ENCODE measurements at places on chromosomes 5 and 9. TPM values are rescaled to one million over a fixed set of nuclear protein-coding genes. Genes with fewer than 3 reads are reported as not detected.

SPATA31A3 gene
- polyA plus RNA-seq, result not detected

PTGR1 gene
- 58.4 TPM for polyA plus RNA-seq

FBP2 gene
- polyA plus RNA-seq, result 3.5 TPM

FOXD1 gene
- 0.34 TPM for polyA plus RNA-seq

IL9 gene
- not detected for polyA plus RNA-seq

GLDC gene
- polyA plus RNA-seq, result 0.07 TPM

CA9 gene
- 7.4 TPM for polyA plus RNA-seq

ZNG1C gene
- polyA plus RNA-seq, result 14.1 TPM

SLC22A4 gene
- polyA plus RNA-seq, result 2.0 TPM

GFPT2 gene
- 3.4 TPM for polyA plus RNA-seq

PDE6A gene
- polyA plus RNA-seq, result 0.01 TPM

FAM81B gene
- not detected for polyA plus RNA-seq

SOHLH1 gene
- polyA plus RNA-seq, result not detected

ZDHHC11B gene
- polyA plus RNA-seq, result 2.7 TPM

PPP3R2 gene
- not detected for polyA plus RNA-seq

EFNA5 gene
- polyA plus RNA-seq, result 0.74 TPM

SERF1A gene
- polyA plus RNA-seq, result 1.5 TPM

PCDHGB6 gene
- polyA plus RNA-seq, result 2.4 TPM

CDC14B gene
- 15.7 TPM for polyA plus RNA-seq

GABRA6 gene
- not detected for polyA plus RNA-seq

LCN2 gene
- polyA plus RNA-seq, result 5.9 TPM

BRINP1 gene
- not detected for polyA plus RNA-seq

PTGES gene
- polyA plus RNA-seq, result 13.3 TPM

CCL27 gene
- not detected for polyA plus RNA-seq

GAS1 gene
- polyA plus RNA-seq, result 35.0 TPM

CAMK4 gene
- polyA plus RNA-seq, result 0.43 TPM

CDKN2B-AS1 gene
- not detected for polyA plus RNA-seq

TRPM6 gene
- polyA plus RNA-seq, result 0.22 TPM

FGF1 gene
- 0.75 TPM for polyA plus RNA-seq

OR1J2 gene
- polyA plus RNA-seq, result not detected

GPR150 gene
- polyA plus RNA-seq, result 5.5 TPM

STK32A gene
- 1.9 TPM for polyA plus RNA-seq

GPR21 gene
- polyA plus RNA-seq, result 0.07 TPM

S100Z gene
- polyA plus RNA-seq, result 0.16 TPM

IFNA13 gene
- not detected for polyA plus RNA-seq

NUTM2G gene
- polyA plus RNA-seq, result not detected

GPR151 gene
- not detected for polyA plus RNA-seq

PFN3 gene
- not detected for polyA plus RNA-seq

SHLD3 gene
- 0.75 TPM for polyA plus RNA-seq

CTXN3 gene
- not detected for polyA plus RNA-seq

IL13 gene
- polyA plus RNA-seq, result 1.2 TPM

TCF7 gene
- polyA plus RNA-seq, result 4.7 TPM

COL5A1 gene
- 53.3 TPM for polyA plus RNA-seq

PCAT7 gene
- 0.03 TPM for polyA plus RNA-seq

MSMP gene
- not detected for polyA plus RNA-seq
